ENCODE measurements at places on chromosomes 3 and 15. TPM values are rescaled to one million over a fixed set of nuclear protein-coding genes. Genes with fewer than 3 reads are reported as not detected.

CKMT1A gene
- 32.7 TPM for total RNA-seq

SOX14 gene
- total RNA-seq = not detected

HYKK gene
- total RNA-seq = 4.3 TPM

SLC28A2 gene
- not detected for total RNA-seq

DNASE1L3 gene
- total RNA-seq = not detected

OR5K2 gene
- not detected for total RNA-seq

LRRK1 gene
- 19.2 TPM for total RNA-seq

SLC22A13 gene
- total RNA-seq = 0.67 TPM

LHFPL4 gene
- not detected for total RNA-seq

PPP2R3A gene
- 16.4 TPM for total RNA-seq

CD276 gene
- total RNA-seq = 110 TPM

CFAP100 gene
- not detected for total RNA-seq

GOLGA8Q gene
- 0.83 TPM for total RNA-seq

SYNPR gene
- not detected for total RNA-seq

SLC6A20 gene
- total RNA-seq = not detected

EBLN2 gene
- total RNA-seq = 4.5 TPM

CELSR3 gene
- total RNA-seq = 3.6 TPM

NOX5 gene
- 0.05 TPM for total RNA-seq

PIF1 gene
- 3.9 TPM for total RNA-seq

ISLR2 gene
- not detected for total RNA-seq

TRH gene
- total RNA-seq = not detected

CCDC54 gene
- total RNA-seq = not detected

SLC12A1 gene
- total RNA-seq = not detected

TNIK gene
- 9.7 TPM for total RNA-seq

SERINC4 gene
- total RNA-seq = 0.17 TPM

MYRIP gene
- total RNA-seq = not detected

ZBBX gene
- total RNA-seq = not detected

SLC12A6 gene
- 14.5 TPM for total RNA-seq

PATL2 gene
- not detected for total RNA-seq

GXYLT2 gene
- 2.5 TPM for total RNA-seq

UROC1 gene
- not detected for total RNA-seq

BHLHE40 gene
- total RNA-seq = 78.7 TPM

CSPG4 gene
- total RNA-seq = 2.9 TPM

TNFAIP8L3 gene
- total RNA-seq = 3.6 TPM

DNAH12 gene
- total RNA-seq = under 0.01 TPM

PP2D1 gene
- not detected for total RNA-seq

Measured in mammary epithelial cell (primary cell).